Activated CD4-positive, alpha-beta memory T cell treated with anti-CD3 and anti-CD28 coated beads for 36 hours (primary cell): ENCODE measurements at places on chromosomes 5 and 9. TPM values are rescaled to one million over a fixed set of nuclear protein-coding genes. Genes with fewer than 3 reads are reported as not detected.

GRCh38 chr5:37251665-37252064 lies 2.5 kb upstream of the CPLANE1 start:
- no peaks in the 10 kb centered on the region for H3K27me3 ChIP-seq
- no peak for DNase-seq
- no peak overlapping the region for H3K4me3 ChIP-seq
- H3K36me3 ChIP-seq, result no peaks in the 10 kb centered on the region
- H3K4me1 ChIP-seq, result peaks cover 7% of the 10 kb centered on the region
- H3K27ac ChIP-seq, result no peak overlapping the region

- no peak overlapping the region for H3K4me3 ChIP-seq
- DNase-seq, result no peak
- H3K36me3 ChIP-seq, result peaks cover 40% of the 10 kb centered on the region
- no peak overlapping the region for H3K27ac ChIP-seq
Observed at GRCh38 chr9:111360881-111361280, 30.9 kb upstream of the OR2K2 start.

GRCh38 chr5:145294331-145294730 lies 540.8 kb downstream of the PRELID2 start:
- H3K4me3 ChIP-seq, result no peak overlapping the region
- H3K4me1 ChIP-seq, result no peaks in the 10 kb centered on the region
- no peaks in the 10 kb centered on the region for H3K27me3 ChIP-seq
- no peak for DNase-seq
- no peak overlapping the region for H3K27ac ChIP-seq

DNA sequence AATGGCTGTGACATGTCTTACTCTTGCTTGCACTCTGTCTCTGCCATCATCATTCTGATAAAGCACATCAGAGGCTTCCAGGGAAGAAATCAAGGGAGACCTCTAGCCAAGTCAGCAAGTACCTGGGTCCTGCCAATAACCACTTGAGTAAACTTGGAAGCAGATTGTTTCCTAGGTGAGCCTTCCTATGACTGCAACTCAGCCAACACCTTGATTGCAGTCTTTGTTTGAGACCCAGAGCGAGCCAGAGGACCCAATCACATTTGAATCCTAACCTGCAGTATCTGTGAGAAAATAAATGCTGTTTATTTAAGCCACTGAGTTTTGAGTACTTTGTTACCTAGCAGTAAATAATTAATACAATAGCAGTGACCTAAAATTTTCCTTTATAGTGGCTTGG lies 356.8 kb upstream of the CHD1 start:
- no peaks in the 10 kb centered on the region for H3K4me1 ChIP-seq
- no peak for DNase-seq
- no peaks in the 10 kb centered on the region for H3K36me3 ChIP-seq
- no peak overlapping the region for H3K4me3 ChIP-seq
- H3K27me3 ChIP-seq, result no peaks in the 10 kb centered on the region

DNA sequence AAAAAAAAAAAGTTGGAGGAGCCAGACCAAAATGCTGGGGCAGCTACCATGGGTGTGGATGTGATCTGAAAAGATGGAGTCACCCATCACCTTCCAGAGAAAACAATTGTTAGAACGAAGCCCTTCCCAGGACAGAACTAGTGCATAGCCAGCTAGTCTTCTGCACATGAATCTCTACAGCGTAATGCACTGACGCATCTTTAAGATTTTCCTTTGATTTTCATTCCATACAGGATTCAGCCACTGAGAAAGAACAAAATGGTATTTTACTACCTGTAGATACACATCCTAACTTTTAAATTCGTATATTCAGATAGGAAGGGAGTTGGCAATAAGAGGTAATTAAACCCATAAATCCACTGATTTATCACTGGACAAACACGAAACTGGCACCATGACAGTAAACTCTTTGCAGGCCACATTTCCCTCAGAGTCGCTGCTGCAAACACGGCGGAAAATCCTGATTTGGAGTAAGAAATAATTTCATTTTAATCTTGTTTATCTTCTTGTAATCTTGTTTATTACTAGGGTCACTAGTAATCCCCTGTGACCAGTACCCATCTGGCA lies 206.6 kb downstream of the SPOCK1 start:
- no peak overlapping the region for H3K4me3 ChIP-seq
- no peaks in the 10 kb centered on the region for H3K36me3 ChIP-seq
- H3K4me1 ChIP-seq, result no peaks in the 10 kb centered on the region
- no peak overlapping the region for H3K27ac ChIP-seq
- no peak for DNase-seq

DNA sequence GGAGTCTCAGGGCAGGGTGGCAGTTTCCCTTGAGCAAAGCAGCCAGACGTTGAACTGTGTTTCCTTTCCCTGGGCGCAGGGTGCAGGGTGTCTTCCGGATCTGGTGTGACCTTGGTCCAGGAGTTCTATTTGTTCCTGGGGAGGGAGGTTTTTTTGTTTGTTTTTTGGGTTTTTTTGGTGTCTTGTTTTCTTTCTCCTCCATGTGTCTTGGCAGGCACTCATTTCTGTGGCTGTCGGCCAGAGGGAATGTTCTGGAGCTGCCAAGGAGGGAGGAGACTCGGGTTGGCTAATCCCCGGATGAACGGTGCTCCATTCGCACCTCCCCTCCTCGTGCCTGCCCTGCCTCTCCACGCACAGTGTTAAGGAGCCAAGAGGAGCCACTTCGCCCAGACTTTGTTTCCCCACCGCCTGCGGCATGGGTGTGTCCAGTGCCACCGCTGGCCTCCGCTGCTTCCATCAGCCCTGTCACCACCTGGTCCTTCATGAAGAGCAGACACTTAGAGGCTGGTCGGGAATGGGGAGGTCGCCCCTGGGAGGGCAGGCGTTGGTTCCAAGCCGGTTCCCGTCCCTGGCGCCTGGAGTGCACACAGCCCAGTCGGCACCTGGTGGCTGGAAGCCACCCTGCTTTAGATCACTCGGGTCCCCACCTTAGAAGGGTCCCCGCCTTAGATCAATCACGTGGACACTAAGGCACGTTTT lies 3.5 kb upstream of the PHYHD1 start:
- peaks cover 15% of the 10 kb centered on the region for H3K36me3 ChIP-seq
- H3K27me3 ChIP-seq, result no peaks in the 10 kb centered on the region

DNA sequence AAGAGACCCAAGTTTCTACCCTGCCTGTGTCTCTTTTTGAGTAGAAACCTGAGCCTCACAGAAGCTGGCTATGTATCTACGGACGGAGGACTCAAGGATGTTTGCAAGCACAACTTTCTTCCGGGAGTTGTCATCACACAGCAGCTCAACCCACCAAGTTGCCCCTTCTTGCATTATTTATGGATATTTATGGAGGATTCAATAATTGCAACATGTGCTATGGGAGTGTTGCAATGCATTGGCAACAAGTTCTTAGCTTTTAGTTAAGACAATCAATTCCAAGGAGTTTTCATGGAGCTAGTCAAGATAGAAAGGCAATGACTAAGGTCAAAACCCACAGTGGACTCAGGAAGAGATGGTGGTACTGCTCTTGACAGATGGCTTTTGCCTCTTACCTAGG lies 336.9 kb downstream of the ENC1 start:
- no peaks in the 10 kb centered on the region for H3K4me1 ChIP-seq
- no peak overlapping the region for H3K27ac ChIP-seq
- no peak overlapping the region for H3K4me3 ChIP-seq

- no peaks in the 10 kb centered on the region for H3K27me3 ChIP-seq
- no peak for DNase-seq
- H3K36me3 ChIP-seq, result peaks cover 11% of the 10 kb centered on the region
- no peak overlapping the region for H3K4me3 ChIP-seq
- no peak overlapping the region for H3K27ac ChIP-seq
Observed at GRCh38 chr9:127982912-127983311, 2.1 kb upstream of the EEIG1 start.

DNA sequence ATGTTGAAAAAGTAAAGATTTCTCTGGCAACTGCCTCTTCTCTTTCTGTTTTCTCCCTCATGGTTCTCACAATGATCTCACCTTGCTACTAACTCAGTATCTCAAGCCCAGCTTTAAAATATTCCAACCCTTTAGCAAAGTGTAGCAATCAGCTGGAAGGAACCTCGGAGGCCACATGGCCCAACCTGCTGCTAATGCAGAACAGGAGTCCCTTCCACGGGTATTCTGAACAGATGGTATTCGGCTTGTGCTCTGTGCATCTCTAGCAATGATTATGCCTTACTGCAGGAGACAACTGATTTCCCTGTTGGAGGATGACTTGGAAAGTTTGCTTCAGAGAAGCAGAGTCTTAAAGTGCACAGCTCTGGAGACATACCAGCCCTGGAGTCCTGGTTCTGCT lies 151.8 kb upstream of the PPP1R2B start:
- H3K27ac ChIP-seq, result no peak overlapping the region
- no peaks in the 10 kb centered on the region for H3K4me1 ChIP-seq
- no peak overlapping the region for H3K4me3 ChIP-seq
- H3K36me3 ChIP-seq, result no peaks in the 10 kb centered on the region
- no peak for DNase-seq

DNA sequence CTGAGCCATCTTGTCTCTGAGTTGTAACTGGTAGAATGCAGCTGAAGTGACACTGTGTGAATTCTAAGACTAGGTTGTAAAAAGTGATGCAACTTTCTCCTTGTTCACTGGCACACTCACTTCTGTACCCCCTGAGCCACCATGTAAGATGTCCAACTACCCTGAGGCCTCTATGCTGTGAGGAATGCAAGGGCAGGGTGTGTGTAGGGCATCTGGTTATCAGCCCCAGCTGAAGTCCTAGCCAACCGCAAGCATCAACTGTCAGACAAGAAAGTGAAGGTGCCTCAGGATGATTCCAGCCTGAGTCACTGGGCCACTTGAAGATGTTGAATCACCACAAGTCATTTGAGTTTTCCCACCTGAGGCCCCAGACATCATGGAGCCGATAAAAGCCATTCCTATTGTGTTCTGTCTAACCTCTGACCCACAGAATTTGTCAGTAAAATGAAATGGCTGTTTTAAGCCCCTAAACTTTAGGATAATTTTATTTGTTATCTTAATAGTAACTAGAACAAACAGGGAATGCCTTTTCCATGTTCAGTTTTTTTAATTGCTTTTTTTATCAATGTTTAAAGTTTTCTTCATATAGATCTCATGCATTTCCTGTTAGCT lies 18.7 kb upstream of the RHOBTB3 start:
- no peaks in the 10 kb centered on the region for H3K36me3 ChIP-seq
- peaks cover 22% of the 10 kb centered on the region for H3K4me1 ChIP-seq
- DNase-seq, result peak; percentile 74
- no peak overlapping the region for H3K4me3 ChIP-seq

- peaks cover 5% of the 10 kb centered on the region for H3K27me3 ChIP-seq
- no peaks in the 10 kb centered on the region for H3K36me3 ChIP-seq
- H3K4me3 ChIP-seq, result no peak overlapping the region
- no peak overlapping the region for H3K27ac ChIP-seq
Observed at GRCh38 chr9:135410831-135411473, 68.6 kb upstream of the PPP1R26 start.

- no peaks in the 10 kb centered on the region for H3K36me3 ChIP-seq
- no peaks in the 10 kb centered on the region for H3K4me1 ChIP-seq
- H3K27me3 ChIP-seq, result peaks cover 22% of the 10 kb centered on the region
- no peak overlapping the region for H3K27ac ChIP-seq
- DNase-seq, result peak; percentile 5
- no peak overlapping the region for H3K4me3 ChIP-seq
Observed at GRCh38 chr9:135048046-135048757, 39.3 kb upstream of the OLFM1 start.

DNA sequence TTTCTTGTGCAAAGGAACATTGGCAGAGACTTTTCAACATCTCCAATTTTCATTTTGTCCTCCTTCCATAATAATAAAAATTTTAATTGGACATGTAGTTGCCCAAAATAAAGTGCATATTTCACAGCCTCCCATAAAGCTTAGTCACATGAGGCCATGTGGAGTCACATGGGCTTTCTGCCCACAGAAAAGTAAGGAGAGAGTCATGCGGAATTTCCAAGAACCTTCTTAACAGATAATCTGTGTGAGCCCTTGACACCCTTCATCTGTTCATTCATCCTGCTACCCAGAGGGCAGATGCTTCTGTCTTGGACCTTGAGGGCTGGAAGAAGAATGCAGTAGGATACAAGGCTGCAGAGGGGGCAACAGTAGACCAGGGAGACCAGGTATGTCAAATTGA lies 60.7 kb downstream of the APTX start:
- DNase-seq, result no peak
- H3K4me1 ChIP-seq, result no peaks in the 10 kb centered on the region
- peaks cover 12% of the 10 kb centered on the region for H3K36me3 ChIP-seq
- H3K4me3 ChIP-seq, result no peak overlapping the region
- H3K27me3 ChIP-seq, result no peaks in the 10 kb centered on the region
- H3K27ac ChIP-seq, result no peak overlapping the region

- no peak overlapping the region for H3K4me3 ChIP-seq
- DNase-seq, result no peak
- H3K36me3 ChIP-seq, result no peaks in the 10 kb centered on the region
- H3K4me1 ChIP-seq, result peaks cover 6% of the 10 kb centered on the region
- no peak overlapping the region for H3K27ac ChIP-seq
Observed at GRCh38 chr5:133467826-133468463, 144.4 kb downstream of the FSTL4 start.

DNA sequence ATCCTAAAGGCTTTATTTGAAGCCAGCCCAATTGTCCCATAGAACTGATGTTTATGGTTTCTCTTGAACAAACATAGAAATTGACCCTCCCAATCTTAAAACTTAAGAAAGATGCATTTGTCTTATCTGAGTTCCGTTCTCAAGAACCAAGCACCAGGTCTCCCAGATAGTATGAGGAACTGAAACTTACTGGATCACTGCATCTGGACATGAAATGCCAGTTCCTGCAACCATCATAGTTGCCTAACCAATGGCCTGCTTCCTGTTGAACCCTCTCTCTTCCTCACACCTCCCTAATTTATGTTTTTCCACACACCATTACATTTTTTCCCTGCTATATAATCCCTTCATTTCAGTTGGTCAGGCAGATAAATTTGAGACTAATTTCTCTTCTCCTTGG lies 478.9 kb downstream of the HTR1A start:
- DNase-seq, result no peak
- H3K27ac ChIP-seq, result no peak overlapping the region
- H3K4me3 ChIP-seq, result no peak overlapping the region
- H3K4me1 ChIP-seq, result no peaks in the 10 kb centered on the region
- H3K36me3 ChIP-seq, result no peaks in the 10 kb centered on the region

Gene IL5
- total RNA-seq, result 5.0 TPM

Gene NR5A1
- not detected for total RNA-seq

Gene MAMDC2
- not detected for total RNA-seq

Gene PCDHB10
- not detected for total RNA-seq

Gene TMEFF1
- total RNA-seq, result 0.95 TPM
